ENCODE measurements at places on chromosomes 5 and 9. TPM values are rescaled to one million over a fixed set of nuclear protein-coding genes. Genes with fewer than 3 reads are reported as not detected.

GRCh38 chr9:137833721-137834613 lies 43.6 kb upstream of the CACNA1B start:
- H3K4me1 ChIP-seq = no peaks in the 10 kb centered on the region
- no peak overlapping the region for H3K27ac ChIP-seq
- no peaks in the 10 kb centered on the region for H3K27me3 ChIP-seq
- no peak overlapping the region for H3K4me3 ChIP-seq
- H3K36me3 ChIP-seq = peaks cover 48% of the 10 kb centered on the region

Gene HSPB3
- total RNA-seq = not detected

- no peak overlapping the region for H3K4me3 ChIP-seq
- H3K4me1 ChIP-seq = no peaks in the 10 kb centered on the region
- no peaks in the 10 kb centered on the region for H3K27me3 ChIP-seq
- DNase-seq = no peak
Observed at GRCh38 chr9:126491568-126491879, 122.2 kb upstream of the LMX1B start.

DNA sequence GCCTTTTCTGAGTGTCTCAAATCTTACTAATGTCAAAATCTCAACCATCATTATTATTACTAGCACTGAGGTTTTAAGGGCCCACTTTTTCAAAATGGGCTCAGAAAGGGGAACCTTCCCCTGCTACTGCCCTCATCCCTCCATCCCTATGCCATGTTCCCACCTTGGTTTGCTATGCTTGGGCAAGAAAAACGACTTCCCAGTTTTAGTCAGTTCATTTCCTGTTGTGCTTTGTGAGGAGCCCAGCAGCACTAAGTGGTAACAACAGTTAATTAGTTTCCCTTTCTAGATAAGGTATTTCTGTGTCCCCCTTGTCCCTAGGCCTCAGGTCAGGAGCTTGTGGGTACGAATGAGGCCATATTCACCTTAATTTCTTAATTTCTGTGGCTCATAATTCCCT lies 595.2 kb downstream of the RAB3C start:
- H3K27me3 ChIP-seq = no peaks in the 10 kb centered on the region
- H3K27ac ChIP-seq = no peak overlapping the region
- no peak for DNase-seq
- no peaks in the 10 kb centered on the region for H3K36me3 ChIP-seq
- no peak overlapping the region for H3K4me3 ChIP-seq
- no peaks in the 10 kb centered on the region for H3K4me1 ChIP-seq

Data from thyroid gland (tissue), 4 donors.